Stimulated activated CD8-positive, alpha-beta memory T cell treated with anti-CD3 and anti-CD28 coated beads, Interleukin-15, amount 100 ng/mL, for 48 hours (primary cell): ENCODE measurements at places on chromosomes 13 and 19.

DNA sequence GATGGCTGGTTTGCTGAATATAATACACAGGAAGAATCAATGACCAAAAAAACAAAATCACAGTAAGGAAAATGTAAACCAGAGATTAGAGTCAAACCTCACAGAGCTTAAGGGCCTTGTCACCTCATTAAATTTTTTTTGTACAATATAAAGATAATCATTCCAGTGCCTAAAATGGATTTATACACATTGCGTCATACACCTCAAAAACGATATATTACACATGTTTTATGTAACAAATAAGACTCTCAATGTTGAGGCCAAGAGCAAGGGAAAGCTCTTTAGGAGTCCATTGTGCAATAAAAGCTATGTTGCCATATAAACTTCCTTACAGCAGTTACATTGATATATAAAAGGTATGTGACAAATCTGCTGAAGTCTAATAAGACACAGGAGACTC is 856.7 kb upstream of the SLITRK1 start:
- DNase-seq, result no peak

DNA sequence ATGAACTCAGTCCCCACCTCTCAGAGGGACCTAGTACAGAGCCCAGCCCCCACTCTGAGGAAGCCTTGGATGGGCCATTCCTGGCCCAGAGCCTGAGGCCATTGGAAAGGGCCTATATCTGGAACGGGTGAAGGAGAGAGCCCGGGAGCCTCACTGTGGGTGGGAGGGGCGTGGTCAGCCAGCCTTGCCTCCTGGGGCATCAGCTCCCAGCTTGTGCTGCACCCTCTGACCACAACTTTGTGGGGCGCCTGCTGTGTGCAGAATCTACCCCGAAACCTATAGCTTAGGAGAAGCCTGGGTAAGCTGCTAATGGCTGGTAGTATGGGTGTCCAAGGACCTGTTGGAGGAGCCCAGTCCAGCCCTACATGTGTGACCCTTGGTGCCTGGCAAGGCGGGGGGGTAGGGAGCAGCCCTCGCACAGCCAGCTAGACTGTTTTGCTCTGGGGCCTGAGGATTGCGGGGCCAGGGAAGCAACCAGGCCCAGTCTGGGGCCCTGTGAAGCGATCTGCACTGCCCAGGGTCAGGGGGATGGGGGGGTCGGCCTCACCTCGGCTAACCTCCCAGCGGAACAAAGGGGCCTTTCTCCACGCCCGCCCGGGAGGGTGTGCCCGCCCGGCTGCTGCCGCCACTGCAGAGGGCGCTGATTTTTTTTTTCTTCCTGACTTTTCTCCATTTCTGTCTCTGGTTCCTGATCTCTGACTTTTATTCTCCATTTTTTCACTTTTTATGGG is 42.3 kb downstream of the LYL1 start:
- DNase-seq, result no peak

DNA sequence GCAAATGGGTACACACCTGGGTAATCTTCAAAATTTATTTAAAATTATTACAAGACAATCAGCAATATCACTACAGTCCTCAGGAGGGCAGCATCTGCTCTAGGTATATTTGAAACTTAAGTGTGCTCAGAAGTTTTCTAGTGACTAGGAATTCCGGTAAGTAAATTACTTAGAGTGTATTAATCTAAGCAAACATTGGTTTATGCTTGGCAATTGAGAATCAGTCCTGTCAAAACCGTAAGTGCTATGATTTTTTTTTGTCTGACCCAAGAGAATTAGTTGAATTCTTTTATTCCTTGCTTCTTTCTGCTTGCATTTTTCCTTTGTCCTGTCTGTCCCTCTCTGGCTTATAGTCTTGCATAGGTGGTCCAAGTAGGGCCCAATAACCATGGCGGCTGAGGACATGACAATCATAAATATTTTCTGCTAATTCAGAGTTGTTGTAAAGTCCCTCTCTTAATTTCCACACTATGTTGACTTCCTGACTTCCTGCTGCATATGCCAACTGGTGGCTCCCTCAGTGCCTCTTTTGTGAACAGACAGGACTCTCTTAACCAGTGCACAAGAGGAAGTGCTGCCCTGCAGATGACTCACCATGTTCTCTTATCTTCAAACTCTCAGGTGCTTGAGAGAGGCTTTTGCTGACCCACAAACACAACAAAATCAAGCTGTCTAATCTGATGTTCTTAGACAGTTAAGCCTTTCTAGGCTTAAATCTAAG is 82.2 kb downstream of the SLAIN1 start:
- no peak for DNase-seq

DNA sequence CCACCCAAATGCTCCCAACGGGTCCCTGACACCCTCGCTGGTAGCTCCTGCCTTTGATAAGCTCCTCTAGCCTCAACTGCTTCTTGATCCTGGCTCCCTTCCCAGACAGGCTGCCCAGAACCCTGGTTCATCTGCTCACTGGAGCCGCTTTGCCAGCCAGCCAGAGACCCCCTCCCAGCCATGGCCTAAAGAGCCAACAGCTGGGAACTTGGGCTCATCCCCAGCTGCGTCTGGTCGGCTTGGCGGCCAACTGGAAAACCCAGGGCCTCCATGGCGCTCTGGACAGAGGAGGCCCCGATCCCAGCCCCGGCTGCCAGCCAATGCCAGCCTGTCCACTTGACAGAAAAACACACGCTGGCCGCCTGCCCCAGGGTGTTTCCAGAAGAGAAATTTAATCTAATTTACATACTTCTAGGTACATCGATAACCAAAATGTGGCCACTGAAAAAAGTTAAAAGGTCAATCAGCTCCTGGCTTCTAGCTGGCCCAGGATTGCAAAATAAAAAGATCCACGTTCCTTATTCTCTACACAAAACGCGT is 3.0 kb upstream of the AKAP8L start:
- no peak for DNase-seq

DNA sequence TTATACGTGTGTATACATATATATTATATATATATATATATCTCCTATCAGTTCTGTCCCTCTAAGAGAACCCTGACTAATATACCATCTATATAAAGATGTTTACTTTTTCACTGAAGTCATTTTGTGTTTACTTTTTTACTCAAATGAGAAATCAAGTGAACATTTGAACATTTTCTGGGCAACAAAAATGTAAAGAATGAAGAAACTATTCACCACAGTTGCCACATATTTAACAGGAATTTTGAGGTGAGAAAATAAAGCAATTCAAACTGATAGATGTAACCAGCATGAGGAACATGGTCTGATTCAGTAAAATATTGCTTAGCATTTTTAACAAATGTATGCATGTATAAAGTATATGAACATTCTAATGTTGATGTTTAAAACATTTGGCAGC is 299.2 kb upstream of the KLHL1 start:
- DNase-seq, result no peak

DNA sequence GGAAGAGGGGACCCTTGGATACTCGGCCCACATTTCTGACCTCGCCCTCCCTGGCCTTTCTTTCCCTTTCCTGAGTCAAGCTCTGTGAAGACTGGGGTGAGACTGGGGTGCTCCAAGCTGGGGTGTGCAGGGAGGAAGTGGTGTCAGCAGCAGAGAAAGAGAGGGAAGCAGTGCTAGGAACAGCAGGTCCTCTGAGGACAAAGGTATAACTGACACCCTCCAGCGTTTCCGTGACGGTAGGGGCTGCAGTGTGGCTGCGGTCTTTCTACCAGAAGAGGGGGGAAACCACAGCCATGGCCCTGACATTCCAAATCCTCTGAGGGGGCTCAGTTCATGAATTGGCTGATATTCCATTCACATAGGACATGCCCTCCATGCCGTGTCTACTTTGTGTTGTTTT is 1.1 kb downstream of the KIR3DL2 start:
- no peak for DNase-seq

GRCh38 chr19:7628589-7629311 is 595 bp downstream of the XAB2 start:
- DNase-seq, result no peak
